ENCODE measurements at places on chromosomes 1 and 21. TPM values are rescaled to one million over a fixed set of nuclear protein-coding genes. Genes with fewer than 3 reads are reported as not detected.

GRCh38 chr1:237287876-237288521 is 246.0 kb downstream of the RYR2 start:
- DNase-seq, result no peak

DNA sequence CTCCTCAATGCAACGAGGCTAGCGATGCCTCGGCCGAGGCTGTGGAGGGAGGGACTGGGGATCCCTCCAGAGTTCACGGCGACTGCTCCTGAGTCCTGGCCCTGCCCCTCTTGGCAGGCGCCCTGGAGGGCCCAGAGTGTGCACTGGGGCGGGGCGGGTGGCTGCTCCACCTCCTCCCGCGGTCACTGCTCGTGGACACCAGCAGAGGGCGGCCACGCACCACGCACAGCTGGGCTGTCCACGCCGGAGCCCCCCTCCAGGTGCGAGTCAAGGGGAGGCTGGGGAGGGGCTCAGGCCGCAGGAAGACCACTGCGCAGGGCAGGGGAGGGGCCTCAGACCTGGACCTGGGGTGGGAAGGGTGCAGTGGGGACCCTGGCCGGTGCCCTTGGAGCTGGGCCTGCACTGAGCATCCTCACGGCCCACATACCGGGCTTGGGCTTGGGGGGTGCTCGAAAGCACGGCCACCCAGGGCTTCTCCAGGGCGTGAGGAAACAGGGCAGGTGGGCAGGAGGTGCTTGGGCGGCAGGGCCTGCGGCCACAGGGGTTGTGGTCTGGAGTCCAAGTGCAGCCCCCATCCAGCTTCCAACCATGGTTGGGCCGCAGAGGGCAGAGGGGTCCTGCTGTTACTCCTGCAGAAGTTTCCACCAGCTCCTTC is 20.6 kb upstream of the TTC34 start:
- DNase-seq, result peak; percentile 16

- DNase-seq, result no peak
Measured at GRCh38 chr1:106233511-106233910, 823.0 kb upstream of the PRMT6 start.

DNA sequence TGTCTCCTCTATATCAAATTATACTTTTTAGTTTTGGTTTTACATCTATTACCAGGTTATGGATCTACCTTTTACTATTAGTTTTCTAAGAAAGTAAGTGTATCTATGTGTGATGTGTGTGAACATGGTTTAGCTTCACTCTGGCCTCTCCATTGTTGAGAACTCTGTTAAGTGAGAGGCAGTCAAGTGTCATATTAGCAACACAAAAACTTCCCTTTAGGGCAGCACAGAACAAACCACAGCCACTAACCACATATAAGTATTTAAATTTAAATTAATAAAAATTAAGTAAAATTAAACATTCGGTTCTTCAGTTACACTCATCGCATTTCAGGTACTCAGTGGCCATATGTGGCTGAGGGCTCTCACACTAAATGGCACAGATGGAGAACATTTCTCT is 96.6 kb downstream of the DPYD start:
- DNase-seq, result no peak

DNA sequence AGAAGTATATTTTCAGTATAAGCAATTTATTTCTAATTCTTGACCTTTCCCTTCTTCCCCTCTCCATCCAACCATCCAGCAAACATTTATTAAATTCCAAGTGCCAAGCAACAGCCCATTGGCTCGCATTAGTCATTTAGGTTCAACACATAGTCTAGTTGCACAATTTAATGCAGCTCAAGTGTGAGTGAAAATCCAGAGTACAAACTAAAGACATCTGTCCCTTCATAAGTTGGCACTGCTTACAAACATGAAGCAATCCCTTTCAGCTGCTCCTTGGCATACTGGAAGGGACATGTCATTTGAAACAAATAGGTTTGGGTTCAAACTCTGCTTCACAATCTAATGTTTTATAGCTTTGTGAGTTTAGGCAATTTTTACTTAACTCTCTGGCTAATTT is 10.7 kb downstream of the CASQ2 start:
- DNase-seq, result no peak

- peak; percentile 58 for DNase-seq
Measured at GRCh38 chr1:230772457-230773395, 25.5 kb downstream of the CAPN9 start.

DNA sequence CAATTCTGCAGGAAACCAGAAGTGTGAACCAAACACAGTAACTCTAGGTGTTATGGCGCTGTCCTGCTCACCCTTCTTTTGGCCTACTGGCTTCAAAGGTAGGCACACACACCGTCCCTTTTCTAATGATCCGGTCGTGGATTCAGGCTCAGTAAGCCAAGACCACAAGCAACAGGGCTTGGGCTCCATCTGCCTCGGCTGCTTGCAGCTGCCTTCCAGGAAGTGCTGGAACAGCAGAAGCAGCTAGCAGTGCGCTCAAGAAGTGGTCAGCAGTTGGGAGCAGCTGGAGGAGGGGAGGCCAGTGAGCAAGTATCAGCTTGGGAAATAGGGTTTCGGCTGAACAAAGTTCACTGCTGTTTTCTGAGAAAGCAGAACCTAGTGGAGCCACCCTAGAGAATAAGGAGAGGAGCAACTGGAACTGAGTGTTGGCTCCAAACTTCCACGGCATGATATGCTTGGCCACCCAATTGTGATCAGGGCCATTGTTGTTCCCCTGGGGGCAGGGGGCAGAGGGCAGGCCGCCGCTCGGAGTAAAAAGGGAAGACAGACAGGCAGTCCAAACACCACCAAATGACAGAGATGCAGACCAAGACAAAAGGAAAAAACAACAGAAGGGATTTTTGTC is 173.4 kb downstream of the TOMM20 start:
- DNase-seq, result peak; percentile 74

- no peak for DNase-seq
Measured at GRCh38 chr1:94272388-94272787, 35.0 kb upstream of the ARHGAP29 start.

GRCh38 chr1:41161846-41162245 is 80.3 kb downstream of the SCMH1 start:
- DNase-seq, result no peak

- DNase-seq, result no peak
Measured at GRCh38 chr1:163202833-163203451, at the start of gene RGS5. Gene RGS5 (minus strand): TSS chr1:163202916. CDS start chr1:163202835, 81 bp downstream.

DNA sequence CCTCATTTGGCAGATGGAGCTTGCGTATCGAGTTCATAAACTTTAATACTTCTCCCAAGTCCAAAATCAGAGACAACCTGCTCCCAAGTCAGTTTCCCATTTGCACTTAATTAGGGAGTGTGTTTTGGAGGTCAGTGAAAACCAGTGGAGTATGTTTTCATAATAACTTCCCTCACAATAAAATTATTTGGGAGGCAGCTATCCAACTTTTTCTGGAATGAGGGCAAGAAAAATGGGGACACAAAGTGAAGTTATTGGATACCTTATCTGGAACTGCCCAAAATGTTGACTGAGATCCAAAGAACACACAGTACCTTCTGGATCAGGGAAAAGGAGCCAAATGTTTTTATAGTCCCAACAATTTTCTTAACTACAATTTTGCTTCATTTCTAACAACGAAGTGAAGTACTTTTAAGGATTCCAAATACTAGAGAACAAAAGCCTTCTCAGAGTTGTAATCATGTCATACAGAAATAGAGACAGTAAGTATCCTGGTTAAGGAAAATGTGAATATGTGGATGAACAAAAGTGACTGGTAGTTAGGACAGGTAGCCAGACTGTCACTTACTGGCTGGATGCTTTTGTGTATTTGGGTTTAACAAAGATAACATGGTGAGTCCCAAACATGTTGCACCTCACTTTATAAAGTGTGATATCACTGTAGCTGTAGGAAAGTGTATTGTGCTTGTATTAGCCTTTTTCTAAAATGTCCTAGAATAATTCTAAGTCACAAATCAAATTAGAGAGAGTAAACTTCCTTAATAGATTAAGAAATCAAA is 325.0 kb downstream of the HLX start:
- DNase-seq, result no peak

DNA sequence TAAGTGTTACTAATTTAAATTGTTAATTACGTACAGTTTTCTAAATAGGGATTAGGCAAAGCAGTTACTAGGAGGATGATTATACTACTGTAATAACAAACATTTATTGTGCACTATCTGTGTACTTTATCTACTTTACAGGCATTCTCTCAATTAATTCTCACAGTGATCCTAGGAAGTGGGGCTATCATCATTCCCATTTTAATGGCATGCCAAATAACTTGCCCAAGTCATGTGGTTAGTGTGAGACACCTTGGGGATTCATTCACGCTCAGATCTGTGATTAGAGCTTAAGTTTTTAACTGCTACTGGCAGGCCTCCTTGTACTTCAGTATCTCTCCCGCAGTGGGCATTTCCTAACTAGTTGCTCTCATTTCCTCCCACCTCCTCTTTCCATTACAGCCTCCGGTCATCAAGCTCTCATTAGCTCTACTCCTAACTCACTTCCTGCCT is 11.5 kb downstream of the PHLDA3 start:
- DNase-seq, result no peak

GRCh38 chr21:37873655-37874054 is 42.6 kb downstream of the KCNJ6 start:
- DNase-seq, result no peak

DNA sequence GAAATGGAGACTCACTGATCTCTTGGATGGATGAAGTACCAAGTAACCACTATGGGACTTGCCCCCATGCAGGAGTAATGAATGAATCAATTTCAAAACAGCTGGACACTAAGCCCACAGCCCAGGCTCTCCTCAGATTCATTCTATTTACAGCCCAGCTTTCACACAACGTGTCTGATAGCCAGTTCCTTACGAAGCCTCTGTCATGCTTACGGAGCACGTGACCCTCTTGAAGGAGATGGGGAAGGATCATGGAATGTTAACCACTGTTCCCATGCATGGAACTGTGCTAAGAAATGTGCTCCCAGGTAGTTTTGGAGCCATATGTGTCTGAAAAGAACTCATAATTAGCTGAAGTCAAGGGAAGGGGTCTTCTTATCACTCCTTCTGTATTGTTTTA is 124.1 kb downstream of the KIF26B start:
- no peak for DNase-seq

- DNase-seq, result peak; percentile 41
Measured at GRCh38 chr1:88890791-88891317, 513 bp downstream of the GTF2B start.

The HSD3B2 gene
- total RNA-seq, result 1.8 TPM

The LMOD1 gene
- 257 TPM for total RNA-seq

The KCNT2 gene
- 6.0 TPM for total RNA-seq

The NECTIN4 gene
- 20.3 TPM for total RNA-seq

The CD48 gene
- total RNA-seq, result 15.0 TPM
